IPS DF 6.9 (cell line): ENCODE measurements at places on chromosomes 16 and 17.

DNA sequence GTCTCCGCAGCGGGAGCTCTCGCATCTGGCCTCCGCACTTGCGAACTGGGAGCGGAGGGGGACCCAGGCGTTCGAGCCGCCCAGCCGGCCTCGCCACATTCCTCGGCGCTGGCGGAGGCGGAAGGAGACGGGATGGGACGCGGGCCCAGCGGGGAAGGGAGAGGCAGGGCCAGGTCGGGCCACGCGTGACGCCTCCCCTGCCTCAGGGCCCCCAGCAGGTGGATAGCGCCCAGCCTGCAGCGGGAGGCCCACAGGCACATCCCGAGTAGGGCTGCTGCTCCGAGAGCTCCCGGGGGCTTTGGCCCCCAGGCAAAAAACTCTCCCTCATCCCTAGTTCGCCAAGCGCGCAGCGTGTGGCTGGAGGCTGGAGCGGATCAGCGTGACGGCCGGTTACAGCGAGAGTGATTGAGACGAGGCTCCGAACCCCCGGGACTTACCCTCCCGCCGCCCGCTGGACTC, 800 bp downstream of the PLEKHH3 start:
- no peak for DNase-seq

DNA sequence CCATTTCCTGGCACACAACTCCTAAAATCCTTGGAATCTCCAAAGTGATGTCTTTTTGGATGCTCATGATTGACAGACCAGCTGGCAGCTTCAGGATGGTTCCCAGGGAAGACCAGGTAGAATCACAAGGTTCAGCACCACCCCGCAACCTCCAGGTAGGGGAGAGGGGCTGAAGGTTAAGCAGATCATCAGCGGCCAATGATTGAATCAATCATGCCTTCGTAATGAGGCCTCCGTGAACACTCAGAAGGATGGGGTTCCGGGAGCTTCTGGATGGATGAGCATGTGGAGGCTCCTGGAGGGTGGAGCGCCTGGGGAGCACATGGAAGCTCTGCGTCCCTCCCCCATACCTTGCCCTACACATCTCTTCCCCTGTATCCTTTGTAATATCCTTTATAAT, 185.9 kb downstream of the SEC14L1 start:
- DNase-seq = no peak

GRCh38 chr16:23871924-23872323, 36.1 kb downstream of the PRKCB start:
- DNase-seq = no peak

GRCh38 chr16:55899857-55900256, 24.7 kb upstream of the CES5A start:
- DNase-seq = no peak

GRCh38 chr16:85717393-85718152, 28.8 kb upstream of the GINS2 start:
- no peak for DNase-seq

- no peak for DNase-seq
Observed at GRCh38 chr17:51685287-51685909, 425.1 kb downstream of the UTP18 start.

DNA sequence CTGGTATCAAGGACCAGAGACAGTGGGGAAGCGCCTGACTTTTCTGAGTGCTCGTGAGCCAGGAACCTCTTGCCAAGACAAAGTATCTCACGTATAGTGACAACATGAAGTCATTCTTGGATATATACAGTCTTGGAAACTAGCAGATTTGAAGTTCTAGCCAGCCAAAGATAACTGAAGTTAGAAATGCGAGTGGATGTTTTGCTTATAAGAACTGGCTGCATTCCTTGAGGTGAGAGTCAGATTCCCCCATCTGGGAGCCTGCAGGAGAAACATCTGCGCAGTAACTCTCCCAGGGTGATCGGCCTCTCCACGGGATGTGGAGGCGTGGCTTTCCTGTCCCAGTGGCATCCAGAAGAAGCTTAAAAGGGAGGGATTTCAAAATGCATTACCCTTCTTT, 89.8 kb downstream of the SHISA6 start:
- peak; percentile 52 for DNase-seq

GRCh38 chr17:81710514-81711308, 1.4 kb upstream of the SLC25A10 start:
- DNase-seq = no peak

GRCh38 chr16:69217433-69217832, 30.5 kb downstream of the SNTB2 start:
- no peak for DNase-seq

- DNase-seq = no peak
Observed at GRCh38 chr17:7014995-7015958, 2.9 kb downstream of the RNASEK start.

GRCh38 chr17:82441691-82442487, 8.7 kb downstream of the CYBC1 start:
- DNase-seq = no peak

DNA sequence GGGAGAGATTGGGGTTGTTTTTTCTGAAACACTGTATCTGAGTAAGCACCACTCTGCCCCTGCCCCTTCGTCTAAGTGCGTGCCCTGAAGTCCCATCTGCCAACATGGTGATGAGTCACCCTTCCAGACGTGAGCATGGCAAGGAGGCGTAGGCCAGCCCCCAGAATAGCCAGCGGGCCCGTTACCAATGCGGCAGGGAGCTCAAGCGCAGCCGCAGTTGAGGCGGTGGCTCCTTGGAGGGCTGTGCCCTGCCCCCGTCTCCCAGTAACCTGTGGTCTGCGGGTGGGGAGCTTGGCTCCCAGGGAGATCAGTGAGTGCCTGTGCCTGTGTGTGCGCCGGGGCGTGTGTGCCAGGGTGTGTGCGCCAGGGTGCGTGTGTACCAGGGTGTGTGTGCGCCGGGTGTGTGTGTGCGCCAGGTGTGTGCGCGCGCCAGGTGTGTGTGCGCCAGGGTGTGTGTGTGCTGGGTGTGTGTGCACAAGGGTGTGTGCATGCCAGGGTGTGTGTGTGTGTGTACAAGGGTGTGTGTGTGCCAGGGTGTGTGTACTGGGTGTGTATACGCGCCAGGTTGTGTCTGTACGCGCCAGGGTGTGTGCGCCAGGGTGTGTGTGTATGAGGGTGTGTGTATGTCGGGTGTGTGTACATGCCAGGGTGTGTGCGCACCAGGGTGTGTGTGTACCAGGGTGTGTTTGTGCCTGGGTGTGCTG, 98.6 kb upstream of the CHMP6 start:
- no peak for DNase-seq

- DNase-seq = no peak
Observed at GRCh38 chr16:4612977-4613635, 1.6 kb downstream of the UBALD1 start.

GRCh38 chr17:34579017-34579946, at the start of gene TMEM132E:
TSS of gene TMEM132E (plus strand) at chr17:34579582. CDS start at chr17:34581077, 1,495 bp downstream.
- DNase-seq = no peak

GRCh38 chr16:85948616-85949265, 49.8 kb downstream of the IRF8 start:
- DNase-seq = no peak

DNA sequence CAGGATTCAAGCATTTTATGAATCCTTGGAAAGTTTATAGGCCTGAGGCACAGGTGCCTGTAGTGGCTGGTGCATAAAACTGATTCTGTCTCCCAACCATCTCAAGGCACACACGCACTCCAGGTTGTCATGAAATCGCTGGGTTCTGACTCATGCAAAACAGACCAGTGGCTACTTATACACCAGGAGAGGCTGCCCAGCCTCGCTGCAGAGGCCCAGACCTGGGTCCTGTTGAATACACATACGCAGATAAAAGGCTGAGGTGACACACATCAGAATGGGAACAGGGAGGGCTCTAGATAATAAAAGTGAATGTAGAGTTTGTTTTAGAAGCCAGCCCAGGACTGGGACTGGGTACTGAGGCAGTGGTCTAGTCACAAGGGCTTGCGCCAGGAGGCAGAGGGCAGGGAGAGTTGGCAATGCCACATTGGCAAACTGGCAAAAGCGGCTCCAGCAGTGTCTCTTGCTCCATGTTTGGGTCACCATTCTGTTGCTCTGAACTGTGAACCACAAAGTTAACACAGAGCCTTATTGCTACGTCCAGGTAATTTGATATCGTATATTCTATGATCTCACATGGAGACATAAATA, 13.6 kb downstream of the OR1D5 start:
- DNase-seq = no peak

- DNase-seq = no peak
Observed at GRCh38 chr17:79813297-79814126, 16.6 kb upstream of the CBX8 start.

DNA sequence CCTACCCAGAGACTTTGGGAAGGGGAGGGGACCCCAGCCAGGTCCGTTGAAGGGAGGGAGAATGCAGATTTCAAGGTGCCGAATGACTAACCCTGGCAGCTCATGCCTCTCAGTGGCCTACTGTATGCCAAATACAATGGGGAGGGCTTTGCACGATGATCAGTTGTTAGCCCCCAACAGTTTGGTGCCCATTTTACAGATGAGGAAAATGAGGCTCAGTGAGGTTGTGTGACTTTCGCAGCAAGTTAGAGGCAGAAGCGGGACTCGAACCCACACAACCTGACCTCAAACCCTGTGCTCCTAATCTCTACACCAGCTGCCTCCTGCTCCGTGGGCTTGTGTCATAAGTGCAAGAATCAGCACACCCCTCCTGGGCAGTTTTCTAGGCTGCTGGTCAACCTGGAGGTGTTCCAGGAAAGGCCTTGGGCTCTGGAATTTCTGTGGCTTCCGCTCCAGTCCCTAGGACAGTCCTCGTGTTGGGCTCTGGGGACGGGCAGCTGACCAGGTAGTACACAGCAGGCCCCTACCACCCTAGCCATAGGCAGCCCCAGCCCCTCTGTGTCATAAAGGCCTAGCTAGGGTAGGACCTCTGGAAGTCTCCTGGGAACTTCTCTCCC, 11.9 kb upstream of the NAGPA start:
- DNase-seq = no peak

DNA sequence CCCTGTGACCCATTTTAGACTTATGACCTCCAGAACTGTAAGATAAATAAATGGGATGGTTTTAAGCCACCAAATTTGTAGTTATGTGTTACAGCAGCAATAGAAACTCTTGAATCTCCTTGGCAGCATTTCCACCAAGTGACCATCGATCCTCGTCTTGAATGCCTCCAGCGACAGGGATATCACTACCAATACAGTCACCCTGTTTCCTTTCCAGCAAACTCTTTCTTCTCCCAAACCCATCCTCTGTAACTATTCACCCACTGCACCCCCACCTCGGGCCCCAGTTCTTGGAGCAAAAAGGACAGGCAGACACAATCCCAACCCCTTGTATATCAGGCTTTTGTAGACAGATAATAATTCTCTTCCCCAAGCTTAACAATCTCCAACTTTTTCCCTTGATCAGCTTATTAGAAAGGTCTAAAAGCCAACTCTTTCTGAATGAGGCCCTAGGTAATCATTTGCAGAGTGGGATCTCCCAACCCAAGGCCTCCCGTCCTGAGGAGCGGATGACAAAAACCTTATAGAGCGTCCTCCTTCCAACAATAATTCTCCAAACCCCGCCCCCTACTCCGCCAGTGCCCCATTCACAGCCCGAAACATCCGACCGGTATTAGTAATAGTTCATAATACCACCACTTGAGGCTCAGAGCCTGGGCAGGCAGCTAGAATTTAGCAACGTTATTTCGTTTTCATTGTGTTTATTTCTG, 14.7 kb upstream of the PLLP start:
- DNase-seq = no peak

GRCh38 chr17:7932483-7932891, 481 bp downstream of the CNTROB start:
- DNase-seq = no peak

DNA sequence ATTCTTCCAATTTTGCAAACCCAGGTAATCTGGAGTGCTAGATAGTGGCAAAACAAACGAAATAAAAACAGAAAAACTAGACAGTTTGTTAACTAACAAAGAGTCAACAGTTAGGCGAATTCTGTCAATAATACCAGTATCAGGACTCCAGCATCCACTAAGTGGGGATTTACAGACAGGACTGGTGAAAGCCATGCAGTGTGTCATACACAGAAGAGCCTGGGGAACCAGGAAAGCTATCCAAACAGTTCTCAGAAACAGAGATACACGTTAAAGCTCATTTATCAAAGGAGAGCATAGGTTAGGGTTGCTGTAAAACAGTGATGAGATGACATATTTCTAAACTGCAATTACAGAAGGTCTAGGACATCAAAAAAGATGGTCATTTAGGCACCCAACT, 203.7 kb upstream of the KIF2B start:
- no peak for DNase-seq

DNA sequence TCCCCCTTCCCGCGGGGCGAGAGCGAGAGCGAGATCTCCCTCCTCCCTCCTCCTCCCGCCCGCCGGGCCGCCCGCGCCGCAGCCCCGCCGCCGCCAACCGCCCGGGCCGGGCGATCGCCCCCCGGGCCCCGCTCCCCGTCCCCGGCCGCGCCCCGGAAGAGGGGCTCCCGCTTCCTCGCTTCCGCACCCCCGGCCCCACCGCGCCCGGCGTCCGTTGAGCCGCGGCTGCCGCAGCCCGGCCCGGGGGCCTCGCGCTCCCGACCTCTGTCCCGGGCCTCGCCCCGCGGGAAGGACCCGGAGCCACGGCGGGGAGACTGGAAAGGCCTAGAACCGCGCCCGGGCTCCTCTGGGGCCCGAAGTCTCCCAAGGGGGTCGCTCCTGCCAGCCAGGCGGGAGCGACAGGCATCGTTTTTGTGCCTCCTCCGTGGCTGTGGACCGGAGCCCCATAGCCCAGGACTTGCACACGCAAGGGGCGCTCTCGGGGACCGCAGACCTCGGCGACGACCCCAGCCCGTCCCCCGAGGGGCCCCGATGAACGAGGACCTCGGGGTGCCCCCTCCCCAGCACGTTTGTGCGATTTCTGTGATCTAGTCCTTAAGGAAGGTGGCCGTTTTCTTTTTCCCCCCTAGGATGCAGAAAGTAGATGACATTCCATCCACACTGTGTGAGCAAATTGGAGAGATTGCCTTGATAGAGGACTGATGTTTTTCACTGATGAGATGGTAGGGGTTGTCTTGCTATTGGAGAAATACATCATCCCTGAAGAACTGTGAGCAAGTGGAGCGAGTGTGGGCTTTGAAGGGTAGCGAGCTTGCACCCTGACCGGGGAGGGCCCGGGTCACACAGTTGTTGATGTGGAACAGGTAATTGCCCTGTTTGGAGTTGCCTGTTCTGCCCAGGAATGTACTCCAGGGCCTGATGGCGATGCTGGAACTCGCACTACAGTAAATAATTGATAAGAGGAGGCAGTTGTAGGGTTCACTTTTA, 611 bp downstream of the BANP start:
- DNase-seq = no peak

DNA sequence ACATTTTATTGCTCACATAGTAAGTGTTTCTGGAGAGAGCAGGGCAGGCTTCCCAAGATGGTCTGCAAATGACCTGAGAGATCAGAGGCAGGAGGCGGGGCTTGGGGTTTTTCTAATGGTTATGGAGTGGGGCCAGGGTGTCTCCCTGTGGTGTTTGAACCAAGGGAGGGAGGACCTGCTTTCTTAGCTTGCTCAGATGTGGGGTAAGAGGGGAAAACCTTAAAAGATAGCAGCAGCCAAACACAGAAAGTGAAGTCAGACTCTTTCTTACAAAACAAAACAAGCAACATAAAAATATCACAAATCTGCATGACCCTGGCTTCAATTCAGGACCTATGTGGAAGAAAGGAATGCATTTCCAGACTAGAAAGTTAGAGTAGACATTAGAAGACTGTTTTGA, 22.9 kb upstream of the DNAJA2 start:
- no peak for DNase-seq
